Tibial nerve (tissue), 4 donors: ENCODE measurements at places on chromosomes 13 and 19. TPM values are rescaled to one million over a fixed set of nuclear protein-coding genes. Genes with fewer than 3 reads are reported as not detected.

The NCR1 gene
- 4.6 TPM for total RNA-seq

- no peaks in the 10 kb centered on the region for H3K36me3 ChIP-seq
- no peaks in the 10 kb centered on the region for H3K4me1 ChIP-seq
- no peak overlapping the region for H3K27ac ChIP-seq
- no peak for DNase-seq
- no peaks in the 10 kb centered on the region for H3K27me3 ChIP-seq
Observed at GRCh38 chr13:71291842-71292146, 575.2 kb downstream of the DACH1 start.

DNA sequence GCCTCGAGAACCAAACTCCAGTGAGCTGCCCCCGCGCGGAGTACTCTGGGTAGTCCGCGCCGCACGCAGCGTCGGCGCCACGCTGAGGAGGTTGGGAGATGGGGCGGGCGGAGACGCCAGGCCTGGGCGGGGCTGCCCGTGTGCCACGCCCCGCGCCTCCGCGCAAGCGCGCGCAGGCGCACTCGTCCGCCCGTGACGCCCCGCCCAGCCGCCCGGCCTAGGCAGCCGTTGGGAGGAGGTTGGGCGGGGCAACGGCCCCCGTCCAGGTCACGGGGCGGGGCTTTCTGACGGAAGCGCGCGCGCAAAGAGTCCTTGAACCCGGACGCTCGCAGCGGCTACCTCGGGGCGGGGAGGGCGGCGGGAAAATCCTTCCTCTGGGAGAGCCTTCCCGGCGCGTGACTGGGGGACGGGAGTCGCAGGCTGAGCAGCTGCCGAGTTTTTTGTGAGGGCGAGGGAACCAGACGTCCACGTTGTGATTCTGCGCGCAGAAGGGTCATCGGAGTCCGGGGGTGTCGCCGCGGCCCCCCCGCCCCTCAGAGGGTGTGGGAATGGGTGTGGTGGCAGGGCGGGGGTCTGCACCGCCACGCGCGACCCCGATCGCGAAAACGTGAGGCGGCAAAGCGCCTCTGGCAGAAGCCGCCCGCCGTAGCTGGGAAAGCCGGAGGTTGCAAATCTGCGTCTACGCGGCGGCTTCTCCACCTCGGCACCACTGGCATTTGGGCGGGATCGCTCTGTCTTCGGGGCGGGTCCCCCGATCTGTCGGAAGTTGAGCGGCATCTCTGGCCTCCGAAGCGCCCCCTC is at the start of gene MED26:
Gene MED26 (minus strand): TSS at position 22 of the 801 bp plus-strand sequence. CDS start 261 bp downstream, outside the sequence.
- peaks cover 48% of the 10 kb centered on the region for H3K4me1 ChIP-seq
- no peaks in the 10 kb centered on the region for H3K27me3 ChIP-seq
- H3K27ac ChIP-seq: peak within 1 kb of the TSS; percentile 98
- H3K4me3 ChIP-seq: peak within 1 kb of the TSS; percentile 93
- H3K36me3 ChIP-seq: no peaks in the 10 kb centered on the region

DNA sequence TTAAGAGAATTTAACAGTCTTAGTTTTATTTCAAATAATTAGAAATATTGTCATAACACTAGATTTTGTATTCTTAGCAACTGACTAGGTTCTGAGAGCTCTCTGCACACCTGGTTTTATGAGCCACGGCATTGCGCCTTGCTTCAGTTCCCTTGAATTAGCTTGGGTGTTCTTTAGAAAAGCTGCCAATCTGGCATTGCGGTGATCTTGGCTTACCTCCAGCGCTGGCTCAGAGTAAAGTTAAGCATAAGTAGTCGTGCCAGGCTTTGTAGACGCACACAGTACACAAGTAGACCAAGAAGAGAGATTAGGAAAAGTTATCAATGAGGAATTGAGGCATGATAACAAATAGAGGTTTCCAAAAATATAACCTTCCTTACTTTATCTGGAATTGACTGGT is 45.7 kb downstream of the TPP2 start:
- DNase-seq: no peak
- H3K27ac ChIP-seq: no peak overlapping the region
- no peaks in the 10 kb centered on the region for H3K27me3 ChIP-seq
- no peak overlapping the region for H3K4me3 ChIP-seq
- H3K36me3 ChIP-seq: peaks cover 4% of the 10 kb centered on the region

GRCh38 chr13:31236211-31236786 is 36.5 kb downstream of the B3GLCT start:
- no peak overlapping the region for H3K4me3 ChIP-seq
- no peaks in the 10 kb centered on the region for H3K4me1 ChIP-seq
- no peak for DNase-seq
- no peaks in the 10 kb centered on the region for H3K36me3 ChIP-seq
- H3K27me3 ChIP-seq: no peaks in the 10 kb centered on the region
- H3K27ac ChIP-seq: no peak overlapping the region

DNA sequence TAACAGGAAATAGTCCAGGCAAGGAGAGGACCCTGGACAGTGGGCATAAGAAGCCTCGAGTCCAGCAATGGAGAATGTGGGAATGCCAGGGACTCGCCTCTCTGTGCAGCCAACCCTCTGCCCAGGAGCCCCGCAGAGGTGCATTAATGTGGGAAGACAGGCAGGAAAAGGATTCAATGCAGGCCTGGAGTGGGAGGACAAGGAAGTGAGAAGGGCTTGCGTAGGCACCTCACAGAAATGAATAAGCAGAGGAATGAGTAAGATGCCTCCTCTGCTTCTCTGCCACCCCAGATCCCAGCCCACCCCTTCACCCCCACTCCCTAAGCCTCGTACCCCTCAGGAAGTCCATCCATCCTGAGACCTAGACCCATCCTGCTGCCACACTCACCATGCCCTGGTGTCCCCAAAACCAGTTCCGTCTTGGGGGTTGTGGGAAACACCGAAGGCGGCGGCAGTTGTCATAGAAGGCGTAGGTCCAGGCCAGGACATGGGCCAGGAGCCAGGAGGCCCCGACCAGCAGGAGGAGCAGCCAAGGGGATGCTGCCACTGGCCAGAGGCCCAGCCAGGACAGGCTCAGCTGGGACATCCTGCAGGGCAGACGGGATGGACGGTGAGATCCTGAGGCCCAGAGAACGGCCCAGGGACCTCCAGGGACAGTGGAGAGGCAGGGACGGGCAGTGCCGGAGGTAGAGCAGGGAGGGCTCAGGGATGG is 692 bp downstream of the CYP4F2 start:
- H3K27me3 ChIP-seq: peaks cover 15% of the 10 kb centered on the region
- H3K4me3 ChIP-seq: no peak overlapping the region
- H3K27ac ChIP-seq: no peak overlapping the region
